ENCODE measurements at places on chromosomes 1 and 21. TPM values are rescaled to one million over a fixed set of nuclear protein-coding genes. Genes with fewer than 3 reads are reported as not detected.

DNA sequence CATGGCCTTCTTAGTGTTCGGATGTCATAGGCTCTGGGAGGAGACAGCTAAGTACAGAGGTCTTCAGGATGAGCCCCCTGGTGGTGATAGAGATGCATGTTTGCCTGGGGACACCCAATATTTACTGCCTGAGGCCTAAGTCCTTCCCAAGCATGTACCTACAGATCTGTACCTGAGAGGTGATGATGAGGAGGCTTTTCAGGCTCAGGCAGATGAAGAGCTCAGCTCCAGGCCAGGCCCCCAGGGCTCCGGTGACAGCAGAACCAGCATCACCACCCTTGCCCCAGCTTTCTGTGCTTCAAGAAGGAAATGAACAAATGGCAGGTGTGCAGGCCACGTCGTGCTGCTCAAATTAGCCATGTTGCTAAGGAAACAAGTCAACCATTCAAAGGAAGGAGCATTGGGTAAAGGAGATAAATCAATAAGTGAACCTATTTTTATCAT is 21.1 kb downstream of the CACNA1E start:
- H3K27me3 ChIP-seq = no peaks in the 10 kb centered on the region
- no peak overlapping the region for H3K4me3 ChIP-seq
- no peak overlapping the region for H3K27ac ChIP-seq
- peak; percentile 46 for DNase-seq
- H3K36me3 ChIP-seq = no peaks in the 10 kb centered on the region

DNA sequence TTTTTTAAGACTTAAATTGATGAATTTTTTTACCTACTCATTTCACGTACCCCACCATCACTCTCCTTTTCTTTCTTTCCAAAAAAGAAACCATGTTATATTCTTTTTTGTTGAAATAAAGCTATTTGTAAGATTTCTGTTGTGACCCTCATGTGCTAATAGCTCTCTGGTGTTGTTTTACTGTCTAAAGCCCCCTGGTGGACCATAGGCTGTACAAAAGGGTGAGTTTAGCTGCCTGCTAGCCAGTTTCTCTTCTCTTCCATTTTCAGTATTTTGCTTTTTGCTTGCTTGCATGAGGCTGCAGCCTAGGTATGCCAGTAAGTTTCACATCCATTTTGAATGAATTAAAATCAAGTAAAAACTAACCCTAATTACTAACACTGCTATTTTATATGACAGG is 15.6 kb upstream of the VAMP3 start:
- no peak for DNase-seq
- peaks cover 4% of the 10 kb centered on the region for H3K4me1 ChIP-seq
- no peak overlapping the region for H3K4me3 ChIP-seq
- no peaks in the 10 kb centered on the region for H3K36me3 ChIP-seq
- H3K27me3 ChIP-seq = peaks cover 6% of the 10 kb centered on the region

The C1orf141 gene
- not detected for total RNA-seq

DNA sequence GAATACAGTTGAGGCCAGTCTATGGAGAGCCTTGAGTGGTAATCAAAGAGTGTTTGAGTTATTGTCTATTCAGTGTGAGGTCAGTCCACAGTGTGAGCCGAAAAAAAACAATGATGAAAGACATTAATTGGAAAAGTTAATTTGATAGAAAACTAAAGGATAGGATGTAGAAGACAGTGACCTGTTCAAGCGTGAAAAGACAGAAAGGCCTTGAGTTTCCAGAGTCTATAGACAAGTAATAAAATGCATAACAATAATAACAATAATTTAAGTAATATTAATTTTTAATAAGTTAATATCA is 90.4 kb downstream of the SLC30A10 start:
- no peaks in the 10 kb centered on the region for H3K36me3 ChIP-seq
- H3K4me1 ChIP-seq = no peaks in the 10 kb centered on the region
- DNase-seq = no peak
- no peak overlapping the region for H3K27ac ChIP-seq

The TP73 gene
- 14.9 TPM for total RNA-seq

GRCh38 chr1:47725000-47725473 is 272.1 kb downstream of the TRABD2B start:
- no peak overlapping the region for H3K27ac ChIP-seq
- DNase-seq = no peak
- 0 out of 2 replicates have a peak, but pooled peaks cover 4% of the 10 kb centered on the region for H3K4me1 ChIP-seq
- H3K4me3 ChIP-seq = no peak overlapping the region

The TMEM125 gene
- total RNA-seq = not detected

GRCh38 chr1:229619002-229619401 is 6.9 kb downstream of the TAF5L start:
- DNase-seq = no peak
- H3K4me1 ChIP-seq = no peaks in the 10 kb centered on the region
- no peaks in the 10 kb centered on the region for H3K27me3 ChIP-seq

The PCP4L1 gene
- not detected for total RNA-seq

The TNN gene
- total RNA-seq = 0.08 TPM
